ENCODE measurements at places on chromosomes 6 and 20. TPM values are rescaled to one million over a fixed set of nuclear protein-coding genes. Genes with fewer than 3 reads are reported as not detected.

CLIC5 gene
- not detected for total RNA-seq

BNIP5 gene
- total RNA-seq = not detected

PSORS1C2 gene
- total RNA-seq = not detected

IL17F gene
- total RNA-seq = not detected

EGFL8 gene
- 1.3 TPM for total RNA-seq

GPX5 gene
- not detected for total RNA-seq

KCNB1 gene
- total RNA-seq = not detected

CCN5 gene
- total RNA-seq = not detected

TUBB2B gene
- total RNA-seq = under 0.01 TPM

CST5 gene
- total RNA-seq = not detected

TAGAP gene
- 0.34 TPM for total RNA-seq

NOTCH4 gene
- 0.28 TPM for total RNA-seq

RSPO3 gene
- not detected for total RNA-seq

L3MBTL1 gene
- total RNA-seq = 7.0 TPM

HLA-F gene
- 12.5 TPM for total RNA-seq
